ENCODE measurements at places on chromosomes 7 and 10. TPM values are rescaled to one million over a fixed set of nuclear protein-coding genes. Genes with fewer than 3 reads are reported as not detected.

GRCh38 chr10:130141878-130142277 lies 5.7 kb downstream of the GLRX3 start:
- no peaks in the 10 kb centered on the region for H3K36me3 ChIP-seq
- no peaks in the 10 kb centered on the region for H3K27me3 ChIP-seq
- no peak overlapping the region for H3K4me3 ChIP-seq
- no peaks in the 10 kb centered on the region for H3K4me1 ChIP-seq

DNA sequence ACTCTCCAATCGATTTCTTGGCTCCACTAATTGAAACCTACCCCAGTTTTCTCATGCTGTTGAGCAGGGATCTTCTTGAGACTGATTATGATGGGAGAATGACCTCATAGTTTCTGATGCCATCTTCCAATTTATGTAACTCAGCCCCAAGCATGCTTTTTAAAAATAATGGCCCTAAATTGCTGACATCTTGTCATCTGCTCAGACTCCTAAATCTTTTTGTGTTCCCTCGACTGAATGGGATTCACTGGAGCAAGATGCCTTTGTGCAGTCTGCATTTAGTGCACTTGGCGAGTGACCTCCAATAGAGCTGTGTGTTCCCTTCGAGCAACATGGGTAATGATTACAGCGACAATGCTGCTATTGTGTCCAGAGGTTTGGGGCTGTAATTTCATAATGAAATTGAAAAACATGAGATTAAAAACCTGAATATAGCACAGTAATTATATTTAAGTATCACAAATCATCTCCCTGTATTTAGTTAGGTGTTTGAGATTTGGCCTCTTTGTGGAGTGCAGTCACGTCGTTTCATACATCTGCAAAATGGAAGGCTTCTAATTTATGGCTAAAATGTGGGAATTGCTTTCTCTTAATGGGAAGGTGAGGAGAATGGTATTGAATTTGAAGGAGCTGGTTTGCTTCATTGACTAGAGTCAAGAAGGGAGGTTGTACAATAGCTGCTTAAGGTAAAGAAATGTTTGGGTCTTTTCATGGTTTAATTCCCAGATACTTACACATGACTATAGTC lies 192.9 kb downstream of the AUTS2 start:
- no peak overlapping the region for H3K4me3 ChIP-seq
- H3K4me1 ChIP-seq: no peaks in the 10 kb centered on the region
- no peak for DNase-seq
- no peaks in the 10 kb centered on the region for H3K36me3 ChIP-seq

DNA sequence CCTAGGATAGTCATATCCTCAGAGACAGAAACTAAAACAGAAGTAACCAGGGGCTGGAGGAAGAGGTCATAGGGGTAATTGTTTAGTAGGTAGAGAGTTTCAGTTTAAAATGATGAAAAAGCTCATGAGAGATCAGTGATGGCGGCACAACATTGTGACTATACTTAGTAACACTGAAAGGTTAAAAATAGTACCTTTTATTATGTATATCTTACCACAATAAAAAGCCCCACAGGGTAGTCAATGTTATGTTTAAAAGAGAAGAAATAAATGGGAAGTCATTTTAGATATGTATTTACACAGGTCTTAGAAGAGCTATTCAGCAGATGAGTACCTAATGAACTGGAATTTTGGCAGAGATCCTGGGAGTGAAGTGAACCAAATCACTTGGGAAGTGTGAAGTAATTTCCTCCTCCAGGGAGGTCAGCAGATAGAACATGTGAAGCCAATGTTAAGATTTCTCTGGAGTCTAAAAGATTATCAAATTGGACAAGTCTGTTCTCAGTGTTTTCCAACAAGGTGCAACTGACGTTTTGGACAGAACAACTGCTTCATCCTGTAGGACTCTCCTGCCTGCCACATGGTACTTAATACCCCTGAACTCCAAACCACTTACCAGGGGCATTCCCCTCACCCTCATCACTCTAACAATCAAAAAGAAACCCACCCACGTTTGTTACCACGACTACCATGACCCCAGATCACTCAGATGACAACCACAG lies 6.4 kb downstream of the CDCA7L start:
- H3K27me3 ChIP-seq: no peaks in the 10 kb centered on the region
- H3K27ac ChIP-seq: no peak overlapping the region
- H3K4me3 ChIP-seq: no peak overlapping the region

GRCh38 chr7:132049462-132050304 lies 493.3 kb upstream of the PODXL start:
- no peaks in the 10 kb centered on the region for H3K36me3 ChIP-seq
- no peaks in the 10 kb centered on the region for H3K4me1 ChIP-seq
- no peak overlapping the region for H3K27ac ChIP-seq
- H3K27me3 ChIP-seq: no peaks in the 10 kb centered on the region
- no peak overlapping the region for H3K4me3 ChIP-seq
- no peak for DNase-seq

DNA sequence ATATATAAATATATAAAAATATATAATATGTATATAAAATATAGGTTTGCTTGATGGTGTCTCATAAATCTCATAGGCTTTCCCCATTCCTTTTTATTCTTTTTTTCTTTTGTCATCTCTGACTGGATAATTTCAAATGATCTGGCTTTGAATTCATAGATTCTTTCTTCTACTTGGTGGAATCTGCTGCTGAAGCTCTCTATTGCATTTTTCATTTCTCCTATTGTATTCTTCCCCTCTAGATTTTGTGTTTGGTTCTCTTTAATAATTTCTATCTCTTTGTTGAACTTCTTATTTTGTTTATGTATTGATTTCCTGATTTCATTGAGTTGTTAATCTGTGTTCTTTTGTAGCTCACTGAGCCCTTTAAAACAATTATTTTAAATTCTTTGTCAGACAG lies 629.4 kb downstream of the GALNT17 start:
- DNase-seq: no peak
- H3K27ac ChIP-seq: no peak overlapping the region
- no peak overlapping the region for H3K4me3 ChIP-seq
- H3K4me1 ChIP-seq: no peaks in the 10 kb centered on the region

DNA sequence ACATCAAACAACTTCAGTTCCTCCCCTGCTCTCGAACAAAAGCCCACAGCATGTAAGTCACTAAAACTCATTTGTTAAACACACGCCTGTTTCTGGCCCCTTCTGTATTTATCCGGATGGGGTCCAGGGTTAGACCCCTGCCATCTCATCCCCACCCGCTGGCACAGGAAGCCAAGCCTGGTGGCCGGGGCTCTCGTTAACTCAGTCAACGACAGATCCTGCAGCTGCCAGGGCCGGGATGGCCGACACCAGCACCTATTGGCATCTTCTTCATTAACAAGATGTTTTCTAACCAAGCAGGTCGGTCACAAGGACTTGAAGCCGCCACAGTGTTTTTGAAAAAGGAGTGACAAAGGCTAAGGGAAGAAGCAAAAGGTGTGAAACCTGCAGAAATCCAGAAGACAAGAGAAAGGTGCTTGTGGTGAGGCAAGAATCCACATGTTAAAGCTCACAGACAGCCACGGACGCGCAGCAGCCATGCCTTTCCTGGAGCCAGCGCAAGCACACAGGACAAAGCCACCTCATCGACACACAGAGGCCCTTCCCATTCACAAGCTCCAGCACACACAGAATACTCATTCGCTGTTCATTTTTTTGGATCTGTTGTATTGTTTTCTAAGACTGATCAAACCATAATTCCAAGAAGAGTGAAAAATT lies 202.7 kb downstream of the DIP2C start:
- H3K36me3 ChIP-seq: no peaks in the 10 kb centered on the region
- no peak overlapping the region for H3K27ac ChIP-seq
- peaks cover 86% of the 10 kb centered on the region for H3K27me3 ChIP-seq
- no peak for DNase-seq
- no peak overlapping the region for H3K4me3 ChIP-seq
- H3K4me1 ChIP-seq: no peaks in the 10 kb centered on the region

DNA sequence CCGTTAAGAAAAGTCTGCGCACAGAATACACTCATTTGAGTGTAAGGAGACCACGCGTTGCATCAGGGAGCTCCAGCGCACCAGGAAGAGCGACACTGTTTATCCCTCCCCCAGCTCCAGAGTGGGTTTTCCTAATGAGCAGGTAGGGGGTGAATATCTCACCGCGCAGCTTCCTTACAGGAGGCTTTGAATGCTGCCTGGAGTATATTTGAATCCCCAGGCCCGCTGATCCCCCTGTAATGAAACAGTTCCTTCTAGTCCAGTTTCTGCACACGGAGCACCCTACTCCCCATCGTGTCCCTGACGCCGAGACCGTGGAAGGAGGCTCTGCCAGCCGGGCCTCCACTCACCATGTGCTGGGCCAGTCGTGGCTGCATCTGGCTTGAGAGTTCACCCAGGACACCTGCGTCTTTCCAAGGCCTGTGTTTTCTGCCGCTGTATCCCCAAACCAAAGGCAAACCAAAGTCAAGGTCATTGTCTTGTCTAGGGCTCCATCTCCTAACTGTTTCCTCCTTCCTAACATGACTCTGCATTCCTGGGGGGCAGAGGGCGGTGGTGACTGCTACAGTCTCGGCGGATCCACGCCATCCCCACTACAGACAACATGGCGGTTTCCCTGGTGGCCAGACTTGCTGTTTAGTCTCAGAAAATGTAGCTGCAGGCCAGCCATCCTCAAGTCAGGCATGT lies 167.8 kb downstream of the USP6NL start:
- H3K4me3 ChIP-seq: no peak overlapping the region
- no peaks in the 10 kb centered on the region for H3K4me1 ChIP-seq
- H3K27me3 ChIP-seq: peaks cover 47% of the 10 kb centered on the region
- H3K27ac ChIP-seq: no peak overlapping the region

GRCh38 chr10:6741541-6741941 lies 161.5 kb upstream of the PRKCQ start:
- no peak overlapping the region for H3K27ac ChIP-seq
- DNase-seq: no peak
- H3K4me3 ChIP-seq: no peak overlapping the region

- no peaks in the 10 kb centered on the region for H3K36me3 ChIP-seq
- H3K27me3 ChIP-seq: no peaks in the 10 kb centered on the region
- no peak for DNase-seq
- no peak overlapping the region for H3K27ac ChIP-seq
Observed at GRCh38 chr10:75788394-75789205, 357.2 kb downstream of the LRMDA start.

- H3K4me1 ChIP-seq: peaks cover 22% of the 10 kb centered on the region
- H3K36me3 ChIP-seq: no peaks in the 10 kb centered on the region
- no peak overlapping the region for H3K4me3 ChIP-seq
Observed at GRCh38 chr7:27263781-27264180, 21.2 kb downstream of the EVX1 start.

DNA sequence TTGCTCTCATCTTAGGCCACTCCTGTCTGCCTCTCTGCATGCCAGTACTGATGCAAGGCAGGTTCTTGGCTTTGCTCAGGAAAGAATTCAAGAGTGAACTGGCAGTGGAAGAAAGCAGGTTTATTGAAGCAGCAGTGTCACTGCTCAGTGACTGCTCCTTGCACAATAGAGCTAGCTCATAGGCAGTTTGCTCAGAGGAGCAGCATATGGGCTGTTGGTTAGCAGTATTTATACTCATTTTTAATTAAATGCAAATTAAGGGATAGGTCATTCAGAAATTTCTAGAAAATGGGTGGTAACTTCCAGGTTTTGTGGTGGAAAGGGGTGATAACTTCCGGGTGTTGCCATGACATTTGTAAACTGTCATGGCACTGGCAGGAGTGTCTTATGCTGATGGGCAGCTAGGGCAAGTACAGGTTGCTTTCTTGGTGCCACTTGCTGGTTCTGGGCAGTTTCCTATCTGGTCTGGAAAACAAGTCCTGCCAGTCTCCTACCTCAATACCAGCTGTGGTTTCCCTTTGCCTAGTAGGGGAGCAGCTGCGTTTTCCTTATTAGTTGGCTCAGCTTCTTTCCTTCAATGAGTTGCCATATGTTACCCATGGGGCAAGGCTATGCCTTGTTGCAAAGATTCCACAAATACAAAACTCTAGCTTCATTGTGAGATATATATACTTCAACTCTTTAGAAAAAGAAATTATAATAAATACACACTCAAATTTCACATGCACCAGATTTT lies 64.8 kb upstream of the CALD1 start:
- H3K27me3 ChIP-seq: no peaks in the 10 kb centered on the region
- H3K27ac ChIP-seq: no peak overlapping the region
- no peaks in the 10 kb centered on the region for H3K36me3 ChIP-seq
- no peak overlapping the region for H3K4me3 ChIP-seq
- DNase-seq: no peak

DNA sequence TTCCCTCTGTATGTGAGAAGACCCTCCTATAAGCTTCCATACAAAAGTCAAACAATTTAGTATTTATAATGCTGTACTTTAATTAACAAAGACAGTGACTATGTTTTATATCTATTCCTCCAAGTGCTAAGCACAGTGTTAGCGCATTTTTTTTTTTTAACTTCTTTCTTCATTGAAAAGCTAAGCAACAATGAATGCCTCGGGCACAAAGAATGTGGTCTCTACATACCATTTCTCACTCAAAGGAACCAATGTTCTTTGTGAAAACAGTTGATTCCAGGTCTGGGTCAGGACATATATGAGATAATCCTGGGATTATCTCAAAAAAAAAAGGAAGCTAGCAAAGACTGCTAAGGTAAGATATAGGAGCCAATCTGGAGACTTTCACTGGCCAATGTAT lies 26.2 kb upstream of the REEP3 start:
- H3K4me3 ChIP-seq: no peak overlapping the region
- no peak for DNase-seq
- H3K27ac ChIP-seq: no peak overlapping the region
- no peaks in the 10 kb centered on the region for H3K27me3 ChIP-seq
- H3K4me1 ChIP-seq: peaks cover 19% of the 10 kb centered on the region

GRCh38 chr7:128365432-128365831 lies 3.9 kb upstream of the PRRT4 start:
- DNase-seq: no peak
- H3K4me3 ChIP-seq: no peak overlapping the region
- H3K36me3 ChIP-seq: no peaks in the 10 kb centered on the region
- H3K27ac ChIP-seq: no peak overlapping the region

- H3K36me3 ChIP-seq: no peaks in the 10 kb centered on the region
- H3K27me3 ChIP-seq: no peaks in the 10 kb centered on the region
- DNase-seq: no peak
Observed at GRCh38 chr10:11557967-11558366, 53.5 kb downstream of the USP6NL start.

DNA sequence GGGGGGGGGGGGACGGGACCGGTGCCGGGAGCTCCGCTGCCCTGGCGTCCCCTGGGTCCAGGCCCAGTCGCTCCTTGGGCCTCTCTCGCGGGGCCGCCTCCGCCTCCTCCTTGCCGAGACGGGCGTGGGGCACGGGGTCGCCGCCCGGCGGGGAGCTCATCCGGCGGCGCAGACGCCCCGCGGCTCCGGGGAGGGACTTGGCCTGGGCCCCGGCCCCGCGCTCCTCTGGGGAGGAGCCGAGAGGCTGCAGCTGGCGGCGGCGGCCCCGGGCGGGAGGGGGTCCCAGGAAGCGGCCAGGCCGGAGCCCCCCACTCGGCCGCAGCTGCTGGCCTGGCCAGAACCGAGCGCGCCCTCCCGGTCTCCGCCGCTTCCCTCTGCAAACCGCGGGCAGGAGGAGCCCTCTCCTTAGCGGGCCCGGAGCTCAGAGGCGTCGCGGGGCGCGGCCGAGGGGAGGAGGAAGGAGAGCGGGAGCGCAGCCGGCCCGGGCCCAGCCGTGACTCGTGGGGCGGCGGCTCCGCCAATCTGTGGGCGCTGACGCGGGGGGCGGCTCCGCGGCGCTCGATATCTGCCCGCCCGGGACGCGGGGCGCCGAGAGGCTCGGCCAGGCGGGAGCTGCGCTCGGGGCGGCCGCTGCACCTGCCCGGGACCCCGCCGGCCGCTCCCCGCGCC lies at the start of gene FAM20C:
TSS of gene FAM20C (plus strand) at position 591 of the 669 bp plus-strand sequence. CDS start 629 bp downstream, outside the sequence.
- H3K27me3 ChIP-seq: no peaks in the 10 kb centered on the region
- no peaks in the 10 kb centered on the region for H3K36me3 ChIP-seq
- H3K27ac ChIP-seq: no peak within 1 kb of the TSS
- peak; percentile 55 for DNase-seq

Gene PRLHR
- not detected for total RNA-seq

Gene DDX50
- 37.7 TPM for total RNA-seq

Gene LRIT1
- total RNA-seq: not detected

Gene SFXN2
- total RNA-seq: 5.3 TPM

Gene TMEM229A
- total RNA-seq: not detected

Gene MBL2
- total RNA-seq: not detected

Gene JAKMIP3
- 5.6 TPM for total RNA-seq

Gene PDGFA
- 23.6 TPM for total RNA-seq

Data from PC-9 (cell line).